ENCODE measurements at places on chromosomes 1 and 21.
A peak's percentile ranks its signal among the peaks of the same experiment; 100 is the strongest.

DNA sequence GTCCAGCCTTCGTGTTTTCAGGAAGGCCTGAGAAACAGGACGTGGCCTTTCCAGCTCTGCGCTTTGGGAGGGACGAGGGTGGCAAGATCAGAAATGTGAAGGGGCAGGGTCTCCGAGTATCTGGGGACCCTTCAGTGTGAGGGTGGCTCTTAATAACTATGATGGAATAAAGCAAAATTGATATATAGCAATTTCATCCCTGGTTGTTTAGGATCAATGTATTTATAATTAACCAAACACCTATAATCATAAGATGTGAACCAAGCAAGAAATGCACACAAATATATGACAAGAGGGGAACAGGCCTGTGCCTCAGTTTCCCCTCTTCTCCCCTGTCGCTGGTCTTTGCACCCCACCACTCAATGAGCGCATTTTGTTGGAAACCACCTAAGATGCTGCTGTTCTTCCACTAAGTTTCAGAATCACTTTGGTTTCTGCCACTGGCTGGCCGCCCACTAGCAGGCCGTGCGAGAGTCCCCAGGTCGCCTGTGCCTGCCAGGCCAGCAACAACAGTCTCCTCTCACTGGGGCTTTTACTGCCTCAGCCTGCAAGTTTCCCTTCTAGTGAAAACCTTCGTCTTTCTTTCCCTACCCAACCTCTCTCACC is 36.6 kb downstream of the UBASH3A start:
- no peak for DNase-seq

DNA sequence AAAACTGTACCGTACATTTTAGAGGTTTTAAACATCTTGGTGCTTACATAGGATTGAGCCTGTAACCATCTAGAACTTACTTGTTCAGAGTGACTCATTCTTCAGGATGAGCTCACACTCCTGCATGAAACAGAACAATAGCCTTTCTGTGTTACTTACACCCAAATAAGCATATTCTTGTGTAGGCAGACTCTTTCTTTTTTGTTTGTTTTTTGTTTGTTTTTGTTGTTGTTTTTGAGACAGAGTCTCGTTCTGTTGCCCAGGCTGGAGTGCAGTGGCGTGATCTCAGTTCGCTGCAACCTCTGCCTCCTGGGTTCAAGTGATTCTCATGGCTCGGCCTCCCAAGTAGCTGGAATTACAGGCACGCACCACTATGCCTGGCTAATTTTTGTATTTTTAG is 3.8 kb upstream of the CA6 start:
- no peak for DNase-seq

- no peak for DNase-seq
Measured at GRCh38 chr1:235901461-235901860, 34.8 kb upstream of the LYST start.

DNA sequence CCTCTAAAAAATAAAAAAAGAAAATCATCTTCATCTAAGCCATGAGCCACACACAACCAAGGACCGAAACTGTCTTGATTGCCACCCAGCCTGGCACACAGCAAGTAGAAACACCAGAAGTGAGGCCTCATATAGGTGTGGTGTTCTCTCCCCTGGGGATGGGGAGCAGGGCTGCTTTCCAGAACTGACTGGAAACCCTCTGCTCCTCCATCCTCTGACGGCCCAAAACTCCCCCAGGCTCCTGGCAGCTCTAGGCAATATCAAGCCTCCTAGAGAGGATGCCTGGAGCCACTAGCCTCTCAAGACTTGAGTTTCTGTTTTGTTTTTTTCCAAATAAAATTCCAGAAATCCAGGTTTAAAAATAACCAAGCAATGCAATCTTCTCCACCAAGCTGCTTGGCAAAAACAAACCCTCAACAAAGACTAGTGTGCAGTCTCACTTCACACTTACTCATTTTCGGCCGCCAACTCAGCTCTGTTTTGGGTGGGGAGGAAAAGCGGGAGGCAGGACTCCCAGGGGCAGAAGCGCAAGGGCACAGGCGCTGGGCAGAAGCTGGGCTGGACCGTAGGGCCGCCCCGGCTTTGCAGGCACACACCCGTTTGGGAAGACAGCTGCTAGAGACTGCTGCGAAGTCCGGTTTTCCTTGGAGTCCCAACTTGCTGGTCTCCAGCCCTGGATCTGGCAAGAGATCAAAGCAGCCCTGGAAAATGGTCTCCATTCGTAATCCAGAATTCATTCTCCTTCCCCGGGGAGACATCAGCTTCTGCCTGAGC is 78.2 kb upstream of the CAPZB start:
- DNase-seq = no peak

DNA sequence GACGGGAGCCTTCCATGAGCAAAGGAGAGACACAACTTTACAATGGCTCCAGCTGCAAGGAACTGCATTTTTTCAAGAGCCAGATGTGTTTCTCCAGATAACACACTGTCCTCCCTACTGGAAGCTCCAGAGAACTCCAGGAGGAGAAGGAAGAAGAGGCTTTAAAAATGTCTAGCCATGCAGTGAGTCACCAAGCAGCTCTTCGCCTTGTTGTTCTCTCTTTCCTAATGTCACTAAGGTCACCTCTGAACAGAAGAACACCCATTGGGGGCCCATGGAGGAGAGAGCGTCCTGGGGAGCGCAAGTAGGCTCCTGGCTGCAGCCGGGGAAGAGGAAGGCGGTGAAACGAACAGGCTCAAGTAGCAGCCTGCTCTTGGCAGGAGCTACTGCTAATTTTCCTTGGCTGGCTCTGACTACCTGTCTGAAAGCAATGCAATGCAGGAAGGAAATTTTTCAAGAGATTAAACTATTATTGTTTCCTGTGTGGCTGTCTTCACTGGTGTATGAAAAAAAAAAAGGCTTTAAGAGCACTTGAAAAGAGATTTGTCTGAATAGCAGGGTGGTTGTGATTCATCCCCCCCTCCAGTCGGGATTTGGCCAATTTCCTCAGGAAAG is 321.9 kb downstream of the SETD4 start:
- peak; percentile 69 for DNase-seq

DNA sequence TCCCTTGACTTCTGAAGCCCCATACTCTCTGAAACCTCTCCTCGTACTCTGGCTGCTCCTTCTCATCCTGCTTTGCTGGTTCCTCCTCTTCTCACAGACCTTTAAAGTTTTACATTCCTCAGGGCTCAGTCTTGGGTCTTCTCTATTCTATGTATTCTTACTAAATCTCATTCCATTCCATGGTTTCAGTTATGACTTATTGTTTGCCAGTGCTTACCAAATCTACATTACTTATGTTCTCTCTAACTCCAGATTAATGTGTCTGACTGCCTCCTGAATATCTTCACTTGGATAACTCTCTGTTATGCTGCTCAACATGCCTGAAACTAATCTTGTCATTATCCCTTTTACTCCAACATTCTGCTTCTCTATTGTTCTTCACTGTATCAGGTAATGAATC is 5.4 kb upstream of the SLC35D1 start:
- no peak for DNase-seq

DNA sequence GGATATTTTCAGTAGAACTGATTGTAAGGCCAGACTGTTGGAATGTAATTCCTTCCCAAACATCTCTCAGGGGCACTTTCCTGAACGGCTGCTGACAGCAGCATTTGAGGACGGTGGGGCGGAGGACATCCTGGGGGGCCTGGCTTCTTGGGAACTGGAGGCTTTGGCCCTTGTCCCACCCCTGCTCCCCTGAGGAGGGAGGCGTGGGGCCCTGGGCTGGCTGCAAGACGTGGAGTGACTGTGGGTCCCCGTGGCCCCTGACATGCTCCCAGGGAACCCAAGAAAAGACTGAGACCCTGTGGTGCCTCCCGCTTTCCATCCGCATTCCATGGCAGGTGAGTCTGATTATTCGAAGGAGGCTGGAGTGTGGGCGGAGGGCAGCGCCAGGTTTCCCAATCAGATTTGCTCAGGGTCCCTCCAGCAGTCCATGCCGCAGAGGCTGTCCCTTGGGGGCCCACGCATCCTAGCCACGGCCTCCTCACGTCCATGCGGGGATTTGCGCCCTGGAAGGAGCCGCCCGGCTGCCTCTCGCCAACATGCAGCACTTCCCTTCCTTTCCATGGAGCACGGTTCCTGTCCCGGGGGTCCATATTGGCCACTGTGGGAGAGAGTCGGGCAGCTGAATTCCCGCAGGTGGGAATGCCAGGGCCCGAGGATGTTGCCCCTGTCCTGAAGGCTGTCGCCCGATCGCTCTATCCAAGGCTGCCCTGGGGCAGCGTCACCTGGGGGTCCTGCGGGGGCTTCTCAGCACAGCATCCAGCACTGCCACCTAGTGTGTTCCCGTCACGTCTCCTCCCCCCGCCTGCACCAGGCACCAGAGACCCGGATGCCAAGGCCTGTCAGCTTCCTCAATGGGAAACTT is 69.0 kb downstream of the FAAP20 start:
- DNase-seq = no peak

- DNase-seq = peak; percentile 73
Measured at GRCh38 chr1:40143891-40144575, 17.2 kb upstream of the RLF start.

DNA sequence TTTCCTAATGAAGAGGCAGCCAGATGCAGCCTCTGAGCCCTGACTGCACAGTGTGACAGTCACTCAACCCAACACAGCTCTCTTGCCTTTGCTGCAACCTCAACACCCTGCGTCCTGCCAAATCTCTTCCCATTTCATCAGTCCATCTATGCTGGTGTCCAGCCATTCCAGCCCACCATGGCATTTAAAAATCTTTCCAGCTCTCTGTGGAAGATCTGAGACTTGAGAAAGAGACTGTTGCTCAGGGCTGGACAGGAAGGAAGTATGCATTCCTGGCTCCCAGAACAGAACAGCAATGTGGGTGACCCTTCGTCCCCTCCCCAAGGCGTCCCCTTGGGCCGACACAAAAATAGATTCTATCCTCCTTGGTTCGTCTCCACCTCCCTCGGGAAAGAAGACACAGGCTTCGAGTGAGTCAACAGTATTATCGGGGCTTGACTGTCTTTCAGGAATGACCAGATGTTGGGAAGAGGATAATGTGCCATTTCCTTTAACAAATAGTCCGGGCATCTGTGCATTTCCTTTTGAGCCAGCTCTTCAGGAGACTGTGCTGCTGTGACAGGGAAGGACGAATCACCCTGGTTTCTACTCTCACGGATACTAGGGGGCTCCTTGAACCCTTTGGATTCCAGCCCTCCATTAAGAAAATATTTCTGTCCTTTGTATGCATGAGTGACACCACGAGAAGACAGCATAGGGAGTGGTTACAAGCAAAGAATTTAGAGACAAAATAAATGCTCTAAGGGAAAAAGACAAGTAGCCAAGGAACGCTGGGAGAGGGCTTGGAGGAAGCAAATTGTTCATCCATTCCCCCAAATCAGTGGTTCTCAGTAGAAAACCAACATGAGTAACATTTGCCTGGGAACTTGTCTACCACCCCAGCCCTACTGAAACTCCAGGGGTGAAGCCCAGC is 111.4 kb upstream of the CDC42BPA start:
- no peak for DNase-seq

GRCh38 chr1:33137800-33138199 is 44.0 kb downstream of the TRIM62 start:
- no peak for DNase-seq

DNA sequence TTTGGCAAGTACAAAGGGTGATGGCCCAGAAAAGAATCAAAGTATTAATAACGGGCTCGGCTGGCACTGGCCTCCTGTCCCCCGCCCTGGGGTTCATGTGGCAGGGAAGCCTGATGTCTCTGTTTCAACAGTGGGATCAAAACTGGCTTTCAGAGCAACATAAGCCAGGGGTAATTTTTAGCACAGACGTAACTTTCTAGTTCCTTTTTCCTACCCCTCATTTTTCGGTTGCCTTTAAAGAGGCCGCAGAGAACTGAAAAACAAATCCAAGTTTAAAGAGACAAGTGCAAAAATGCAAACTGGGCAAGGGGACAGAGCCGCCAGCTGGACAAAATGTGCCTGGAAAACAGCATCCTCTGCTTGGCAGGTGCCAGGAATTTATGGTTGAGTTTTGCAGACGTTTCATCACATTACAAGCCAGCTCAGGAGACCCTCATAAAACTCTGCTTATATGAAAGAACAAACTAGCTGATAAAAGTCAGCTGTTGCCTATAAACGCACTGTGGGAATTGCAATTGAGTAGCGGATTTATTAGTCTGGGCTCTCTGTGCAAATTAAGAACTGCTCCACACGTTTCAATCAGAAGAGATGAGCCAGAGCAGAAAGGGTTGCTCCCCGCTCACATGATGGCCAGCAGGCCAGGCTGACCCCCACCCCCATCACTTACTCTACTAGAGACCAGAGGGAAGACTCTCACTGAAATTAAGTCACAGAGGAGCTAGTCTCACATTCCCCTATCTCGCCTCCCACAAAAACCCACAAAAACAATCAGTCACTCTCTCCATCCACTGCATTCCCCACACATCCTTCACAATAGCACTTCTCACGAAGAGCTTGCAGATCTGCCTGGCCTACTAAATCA is 15.8 kb upstream of the CDCA8 start:
- no peak for DNase-seq

GRCh38 chr21:36261459-36261858 is 58.5 kb upstream of the MORC3 start:
- no peak for DNase-seq

GRCh38 chr21:41405321-41405720 is 20.7 kb upstream of the MX1 start:
- no peak for DNase-seq

DNA sequence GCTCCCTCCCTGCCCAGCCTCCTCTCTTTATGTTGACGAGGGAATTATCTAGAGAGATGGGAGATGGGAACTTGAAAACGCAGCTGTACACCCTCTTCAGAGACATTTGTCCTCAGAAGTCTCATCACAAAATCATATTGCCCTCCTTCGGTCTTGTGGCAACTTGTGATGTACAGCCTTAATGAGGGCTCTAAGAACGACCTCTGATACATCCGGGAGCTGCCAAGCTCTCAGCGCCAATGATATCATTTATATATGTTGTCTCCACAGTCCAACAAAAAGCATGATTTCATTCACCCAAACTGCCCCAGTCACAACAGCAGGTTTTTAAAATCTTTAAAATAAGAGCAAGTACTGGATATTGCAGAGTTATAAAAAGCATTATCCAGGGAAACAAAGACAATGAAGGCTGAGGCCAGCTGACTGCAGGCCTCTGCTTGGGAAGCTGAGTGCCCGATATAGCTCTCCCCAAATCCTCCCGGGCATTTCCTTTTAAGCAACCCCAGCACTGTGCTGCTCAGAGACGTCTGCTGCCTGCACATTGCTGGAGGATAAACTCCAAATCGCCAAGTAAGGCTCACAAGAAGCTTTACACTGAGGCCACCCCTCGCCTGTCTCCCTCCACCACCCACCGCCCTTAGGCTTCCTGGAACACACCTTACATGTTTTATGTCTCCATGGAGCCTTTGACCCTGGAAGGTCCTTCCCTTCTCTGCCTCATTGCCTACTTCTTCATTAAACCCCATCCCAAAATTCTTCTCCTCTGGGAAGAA is 236.1 kb downstream of the C1orf94 start:
- DNase-seq = no peak

DNA sequence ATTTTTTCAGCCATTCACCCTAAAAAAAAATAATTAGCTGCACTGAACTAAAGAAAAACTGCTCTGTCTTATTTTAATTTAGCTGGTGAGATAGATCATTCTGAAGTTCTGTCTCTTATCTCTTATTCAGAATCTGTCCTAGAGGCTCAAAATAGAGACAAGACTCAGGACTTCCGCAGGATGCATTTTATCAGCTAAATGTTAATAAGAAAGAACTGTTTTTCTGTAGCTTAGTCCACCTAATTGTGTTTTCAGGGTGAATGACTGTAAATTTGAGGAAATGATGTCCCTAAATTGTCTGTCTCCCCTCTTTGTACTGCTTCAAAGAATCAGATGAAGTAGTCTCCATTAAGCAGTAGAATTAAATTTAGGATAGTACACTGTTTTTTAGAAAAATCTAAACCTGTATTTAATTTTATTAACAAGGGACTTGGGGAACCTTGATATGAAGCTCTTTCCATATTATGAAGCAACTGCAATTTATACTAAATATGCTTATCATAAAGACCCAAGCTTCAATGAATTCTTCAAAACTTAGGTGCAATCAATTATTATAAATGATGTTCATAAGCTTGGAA is 671.9 kb downstream of the RWDD3 start:
- no peak for DNase-seq
